Activated T-cell treated with anti-CD3 and anti-CD28 coated beads, Interleukin-2, amount 50 U/mL, for 4 hours (primary cell): ENCODE measurements at places on chromosomes 1 and 21. TPM values are rescaled to one million over a fixed set of nuclear protein-coding genes. Genes with fewer than 3 reads are reported as not detected.
A peak's percentile ranks its signal among the peaks of the same experiment; 100 is the strongest.

DNA sequence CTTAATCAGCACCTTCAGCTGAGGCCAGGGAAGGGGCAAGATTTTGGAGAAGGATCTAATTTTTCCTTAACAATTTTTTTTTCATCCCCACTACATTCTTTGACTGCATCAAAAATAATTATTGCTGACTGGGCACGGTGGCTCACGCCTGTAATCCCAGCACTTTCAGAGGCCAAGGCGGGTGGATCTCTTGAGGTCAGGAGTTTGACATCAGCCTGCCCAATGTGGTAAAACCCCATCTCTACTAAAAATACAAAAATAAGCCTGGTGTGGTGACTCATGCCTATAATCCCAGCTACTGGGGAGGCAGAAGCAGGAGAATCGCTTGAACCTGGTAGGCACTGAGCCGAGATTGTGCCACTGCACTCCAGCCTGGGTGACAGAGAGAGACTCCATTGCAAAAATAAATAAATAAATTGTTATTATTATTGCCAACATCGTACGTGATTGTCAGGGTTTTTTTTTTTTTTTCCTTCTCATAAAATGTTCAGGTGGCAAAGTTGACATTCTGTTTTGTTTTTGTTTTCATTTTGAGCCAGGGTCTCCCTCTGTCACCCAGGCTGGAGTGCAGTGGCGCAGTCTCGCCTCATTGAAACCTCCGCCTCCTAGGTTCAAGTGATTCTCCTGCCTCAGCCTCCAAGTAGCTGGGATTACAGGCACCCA is 37.3 kb upstream of the MORC3 start:
- no peak for DNase-seq

GRCh38 chr1:104460880-104461279 is 711.2 kb downstream of the AMY1C start:
- no peak for DNase-seq

GRCh38 chr1:196723325-196724185 is 51.1 kb upstream of the CFHR3 start:
- DNase-seq = peak; percentile 9

- no peak for DNase-seq
Observed at GRCh38 chr1:185279571-185279970, 37.5 kb downstream of the IVNS1ABP start.

- no peak for DNase-seq
Observed at GRCh38 chr1:218025454-218025853, 259.6 kb upstream of the RRP15 start.

DNA sequence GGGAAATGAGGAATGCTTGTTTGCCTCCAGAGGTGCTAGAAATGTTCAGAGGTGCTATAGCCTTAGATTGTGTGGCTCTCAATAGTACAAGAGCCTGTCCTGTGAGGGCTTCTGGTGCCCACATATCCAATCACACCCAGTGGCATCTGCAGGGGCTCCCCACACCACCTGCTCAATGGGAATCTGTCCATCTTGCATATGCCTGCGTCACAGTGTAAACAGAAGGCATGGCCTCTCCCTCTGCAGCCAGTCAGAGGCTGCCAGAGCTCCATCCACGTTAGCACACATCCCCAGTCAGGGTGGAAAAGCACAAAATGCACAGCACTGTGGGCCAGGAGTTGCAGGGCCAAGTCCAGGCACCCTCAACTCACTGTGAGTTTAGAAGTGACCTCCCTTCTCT is 113.6 kb upstream of the GRIK3 start:
- no peak for DNase-seq

DNA sequence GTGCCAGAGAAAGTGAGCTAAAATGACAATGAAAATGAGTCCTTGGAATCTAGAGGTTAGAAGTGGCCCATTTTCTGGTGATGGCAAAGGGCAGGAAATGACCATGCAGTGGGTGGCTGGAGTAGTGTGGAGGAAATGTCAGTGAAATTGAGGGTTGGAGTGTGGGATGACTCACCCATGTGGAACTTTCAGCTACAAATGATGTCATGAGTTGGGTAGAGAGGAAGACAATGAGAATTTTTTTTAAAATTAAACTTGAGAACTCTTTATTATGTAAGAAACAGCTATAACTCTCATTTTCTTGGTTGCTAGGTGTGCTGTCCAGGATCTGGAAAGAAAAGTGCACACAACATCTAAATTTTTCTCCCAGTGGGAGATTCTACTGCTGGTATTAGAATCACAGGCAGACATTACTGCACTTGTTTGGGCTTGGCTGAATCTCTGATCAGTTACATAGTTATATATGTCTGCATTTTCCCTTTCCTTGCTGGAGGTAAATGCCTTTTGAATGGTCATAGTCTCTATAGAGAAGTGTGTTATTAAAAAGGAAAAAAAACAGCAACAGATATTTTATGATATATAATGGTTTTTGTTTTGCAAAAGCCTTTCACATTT is 56.8 kb upstream of the GNG12 start:
- no peak for DNase-seq

GRCh38 chr1:94296018-94296417 is 58.6 kb upstream of the ARHGAP29 start:
- DNase-seq = no peak

The BRDT gene
- total RNA-seq = not detected

The JAM2 gene
- total RNA-seq = 0.46 TPM
